Activated naive CD4-positive, alpha-beta T cell treated with anti-CD3 and anti-CD28 coated beads, Interleukin-2, amount 10 ng/mL, durations not matched to agents 7 days and 5 days (primary cell): ENCODE measurements at places on chromosomes 7 and 10.

- no peak for DNase-seq
Observed at GRCh38 chr7:33072471-33072870, 9.9 kb upstream of the NT5C3A start.

DNA sequence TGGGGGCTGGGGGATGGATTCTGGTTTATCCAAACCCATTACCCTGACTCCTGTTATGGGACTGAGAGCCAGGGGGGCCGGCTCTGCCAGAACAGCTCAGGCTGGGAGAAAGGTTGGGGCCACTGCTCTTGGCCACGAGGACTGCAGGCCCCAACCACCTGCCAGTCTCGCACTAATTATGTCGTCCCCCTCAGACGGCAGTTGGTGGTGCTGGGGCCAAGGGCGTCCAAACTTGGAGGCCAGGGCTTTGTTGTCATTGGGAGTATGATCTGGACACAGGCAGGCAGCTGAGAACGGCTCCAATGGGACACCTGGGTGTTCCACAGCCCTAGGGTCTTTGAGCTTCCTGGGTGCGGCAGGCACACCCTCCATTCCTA is 34.7 kb downstream of the DRGX start:
- no peak for DNase-seq

DNA sequence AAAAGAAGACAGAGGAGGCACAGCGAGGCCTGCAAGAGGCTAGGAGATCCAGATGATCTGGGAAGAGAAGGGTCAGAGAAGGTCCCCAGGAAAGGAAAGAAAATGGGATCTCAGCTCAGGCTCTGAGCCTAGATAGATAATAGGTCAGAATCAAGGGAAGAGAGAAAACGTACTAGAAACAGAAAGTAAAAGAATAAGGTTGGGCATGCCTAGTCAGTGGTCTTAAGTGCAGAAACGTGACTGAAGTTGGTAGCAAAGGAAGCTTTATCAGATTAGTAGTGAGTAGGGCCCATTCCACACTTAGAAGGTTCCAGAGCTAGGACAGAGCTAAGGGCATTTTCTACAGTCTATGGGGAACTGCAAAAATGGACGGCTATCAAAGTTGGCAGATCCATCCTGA is 84.8 kb upstream of the ASAH2 start:
- no peak for DNase-seq

- DNase-seq: no peak
Observed at GRCh38 chr10:96097865-96098264, 32.2 kb upstream of the ZNF518A start.

DNA sequence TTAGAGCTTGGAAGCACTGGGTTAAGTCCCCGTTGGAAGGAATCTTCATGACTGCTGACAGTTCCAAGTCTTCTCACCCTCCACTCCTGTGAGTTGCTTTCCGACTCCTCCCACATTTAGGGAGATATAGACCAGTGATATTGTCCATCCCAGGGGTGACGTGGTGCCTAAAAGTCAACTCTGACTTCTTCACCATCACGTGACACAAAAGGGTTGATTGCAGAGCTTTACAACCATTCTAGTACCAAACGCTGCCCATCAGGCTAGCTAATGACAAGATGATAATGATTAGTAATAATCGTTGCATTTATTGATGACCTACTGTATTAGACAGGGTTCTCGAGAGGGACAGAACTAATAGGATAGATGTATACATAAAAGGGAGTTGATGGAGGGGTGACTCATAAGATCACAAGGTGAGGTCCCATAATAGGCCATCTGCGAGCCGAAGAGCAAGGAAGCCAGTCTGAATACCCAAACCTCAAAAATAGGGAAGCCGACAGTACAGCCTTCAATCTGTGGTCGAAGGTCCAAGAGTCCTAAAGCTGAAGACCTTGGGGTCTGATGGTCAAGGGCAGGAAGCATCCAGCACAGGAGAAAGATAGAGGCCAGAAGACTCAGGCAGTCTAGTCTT is 85.3 kb upstream of the CARD11 start:
- DNase-seq: no peak

DNA sequence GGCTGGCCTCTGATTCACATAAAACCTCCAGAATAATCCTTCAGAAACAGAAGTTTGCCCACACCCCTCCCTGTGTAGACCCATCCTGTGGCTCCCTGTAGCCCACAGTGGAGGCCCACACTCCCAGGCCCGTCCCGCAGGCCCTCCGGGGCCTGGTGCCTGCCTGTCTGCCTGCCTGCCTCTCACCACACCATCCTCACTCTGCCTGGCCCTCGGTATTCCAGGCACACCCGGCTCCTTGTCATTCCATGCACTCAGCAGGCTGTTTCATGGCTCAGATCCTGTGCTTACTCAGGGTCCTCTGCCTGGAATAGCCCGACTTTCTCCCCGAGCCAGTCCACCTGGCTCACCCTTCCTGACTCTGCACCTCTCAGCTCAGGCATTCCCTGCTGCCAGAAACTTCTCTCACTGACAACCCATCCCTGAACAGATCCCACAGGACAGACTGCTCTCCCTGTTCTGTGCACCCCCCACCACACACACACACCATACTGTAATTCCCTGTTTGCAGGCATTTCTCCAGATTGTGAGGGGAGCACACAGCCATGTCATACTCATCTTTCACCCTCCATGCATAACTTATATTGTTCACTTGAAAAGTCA is 498.0 kb upstream of the ZMIZ1 start:
- no peak for DNase-seq

GRCh38 chr10:117955176-117955575 is 91.6 kb downstream of the RAB11FIP2 start:
- DNase-seq: no peak

DNA sequence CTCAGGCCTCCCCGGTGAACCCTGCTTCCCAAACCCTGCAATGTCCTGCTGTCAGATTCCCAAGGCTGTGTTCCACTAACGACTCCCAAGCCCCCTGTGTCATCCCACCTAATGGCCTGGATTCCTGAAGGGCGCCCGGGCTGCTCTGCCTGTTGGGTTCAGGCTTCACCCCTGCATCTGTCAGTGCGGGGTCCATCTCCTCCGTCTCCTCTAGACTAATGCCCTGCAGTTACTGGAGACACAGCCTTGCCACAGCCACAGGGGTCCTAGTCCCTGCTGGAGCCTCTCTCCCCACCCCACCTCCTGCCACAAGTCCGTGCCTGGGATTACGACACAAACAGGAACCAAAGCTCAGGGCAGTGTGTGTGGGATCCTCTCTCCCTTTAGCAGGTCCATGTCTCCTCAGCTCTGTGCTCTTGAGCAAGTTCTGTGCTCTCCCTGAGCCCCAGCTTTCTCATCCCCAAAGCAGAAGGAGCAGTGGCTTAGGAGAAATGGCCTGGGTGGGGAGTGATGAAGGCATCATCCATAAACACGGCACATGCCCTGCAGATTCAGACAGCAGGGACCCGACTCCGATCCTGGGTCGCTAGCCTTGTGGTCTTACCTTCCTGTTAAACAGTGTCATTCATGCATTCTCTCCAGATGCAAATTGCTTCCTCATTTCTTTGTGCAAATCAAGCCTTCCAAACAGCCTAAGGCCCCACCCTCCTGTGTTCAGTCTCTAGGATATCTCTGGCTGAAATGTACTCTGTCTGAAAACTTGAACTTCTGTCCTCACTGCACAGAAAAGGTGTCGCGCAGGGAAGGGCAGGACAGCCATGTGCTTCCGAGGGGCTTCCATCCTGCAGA is 8.2 kb upstream of the RBP3 start:
- no peak for DNase-seq
